ENCODE measurements at places on chromosomes 7 and 10.

- DNase-seq = no peak
Observed at GRCh38 chr7:155713384-155713783, 68.9 kb downstream of the RBM33 start.

GRCh38 chr7:73612598-73613269 lies 11.6 kb downstream of the MLXIPL start:
- DNase-seq = no peak

- DNase-seq = no peak
Observed at GRCh38 chr7:148447221-148447849, 143.2 kb upstream of the C7orf33 start.

DNA sequence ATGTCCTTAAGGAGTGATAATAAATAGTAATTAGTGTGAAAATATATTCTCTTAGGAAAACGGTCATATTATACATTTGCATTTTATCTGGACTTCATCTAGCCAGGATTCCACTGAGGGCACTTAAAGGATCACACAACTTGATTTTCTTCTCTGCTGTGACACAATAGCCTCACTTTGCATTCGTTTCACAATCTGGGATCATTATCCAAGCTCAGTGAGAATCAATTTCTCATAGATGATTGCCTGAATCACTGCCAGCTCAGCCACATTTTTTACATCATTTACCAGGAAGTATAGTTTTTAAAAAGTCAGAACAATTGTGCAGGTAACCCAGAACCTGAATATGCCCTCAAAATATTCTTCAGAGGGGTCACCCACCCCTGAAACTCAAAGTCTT lies 68.9 kb downstream of the PTPRZ1 start:
- DNase-seq = no peak

- no peak for DNase-seq
Observed at GRCh38 chr7:110780712-110781111, 310.2 kb upstream of the LRRN3 start.

DNA sequence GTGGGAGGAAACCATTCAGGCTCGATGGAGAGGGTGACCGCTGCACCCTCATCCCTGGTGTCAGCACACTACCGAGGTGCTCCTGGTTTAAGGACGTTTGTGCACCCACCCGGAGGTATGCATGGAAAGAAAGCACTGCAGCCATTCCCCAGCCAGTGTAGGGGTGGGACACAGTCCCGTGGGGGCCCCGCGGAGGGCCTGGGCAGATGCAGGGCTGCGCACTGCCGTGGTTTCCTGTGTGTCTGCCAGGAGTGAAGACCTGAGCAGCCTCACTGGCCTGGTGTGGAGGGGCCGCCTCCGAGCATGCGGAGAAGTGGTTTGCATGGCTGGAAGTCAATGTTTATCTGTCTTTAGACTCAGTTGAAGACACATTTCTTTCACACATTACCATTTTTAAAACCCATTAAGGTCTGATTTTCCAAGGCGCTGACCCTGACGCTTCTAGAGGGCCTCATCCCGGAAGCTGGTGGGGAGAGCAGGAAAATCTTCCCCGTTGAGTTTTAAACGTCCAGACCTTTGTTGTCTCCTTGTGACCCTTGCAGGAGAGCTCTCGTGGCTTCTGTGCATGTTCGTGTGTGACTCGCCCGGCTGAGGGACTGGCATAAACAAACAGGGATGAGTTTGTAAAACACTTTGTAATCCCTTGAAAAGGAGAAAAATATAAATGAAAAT lies 188.1 kb downstream of the MGMT start:
- DNase-seq = no peak

GRCh38 chr10:78750418-78750817 lies 318.3 kb upstream of the ZMIZ1 start:
- no peak for DNase-seq

DNA sequence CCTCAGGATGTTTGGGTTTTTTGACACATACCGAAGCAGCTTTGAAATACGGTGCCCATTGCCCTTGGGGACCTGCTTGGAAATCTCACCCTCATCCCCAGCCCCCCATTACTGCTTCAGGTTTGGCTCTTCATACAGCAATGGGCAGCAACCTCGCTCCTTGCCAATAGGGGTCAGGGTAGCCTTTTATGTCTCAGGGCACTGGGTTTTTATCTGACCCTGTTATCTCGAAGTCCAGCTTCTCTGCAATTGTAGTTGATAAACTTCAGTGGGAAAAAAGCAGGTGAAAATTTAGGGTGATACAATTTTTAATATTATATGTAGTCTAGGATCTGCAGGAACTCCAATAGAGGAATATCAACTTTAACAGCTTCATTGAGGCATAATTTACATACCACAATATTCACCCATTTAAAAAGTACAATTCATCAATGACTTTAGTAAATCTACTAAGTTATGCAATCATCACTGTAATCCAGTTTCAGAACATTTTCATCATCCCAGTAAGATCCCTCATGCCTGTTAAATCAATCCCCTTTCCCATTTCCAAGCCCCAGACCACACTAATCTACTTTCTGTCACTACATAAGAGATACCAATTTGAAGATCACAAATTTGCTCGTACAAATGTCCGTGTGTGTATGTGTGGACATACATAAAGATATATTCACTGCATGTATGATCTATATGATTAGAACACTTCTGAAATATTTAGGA lies 386.2 kb downstream of the KCNMA1 start:
- peak; percentile 41 for DNase-seq

Measured in nephron progenitor cell (in vitro differentiated cells).